Ascending aorta (tissue), 2 donors: ENCODE measurements at places on chromosomes 1 and 21.

DNA sequence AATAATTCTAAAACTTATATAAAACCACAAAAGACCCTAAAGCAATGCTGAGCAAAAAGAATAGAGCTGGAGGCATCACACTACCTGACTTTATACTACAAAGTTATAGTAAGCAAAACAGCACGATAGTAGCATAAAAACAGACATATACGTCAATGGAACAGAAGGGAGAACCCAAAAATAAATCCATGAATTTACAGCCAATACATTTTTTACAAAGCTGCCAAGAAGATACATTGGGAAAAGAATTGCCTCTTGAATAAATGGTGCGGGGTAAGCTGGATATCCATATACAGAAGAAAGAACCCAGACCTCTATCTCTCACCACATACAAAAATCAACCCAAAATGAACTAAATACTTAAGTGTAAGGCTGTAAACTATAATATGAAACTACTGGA lies 51.3 kb upstream of the KRTAP11-1 start:
- no peak overlapping the region for H3K27ac ChIP-seq
- H3K36me3 ChIP-seq: no peaks in the 10 kb centered on the region
- H3K4me1 ChIP-seq: no peaks in the 10 kb centered on the region
- no peak for DNase-seq

- DNase-seq: no peak
- peaks cover 24% of the 10 kb centered on the region for H3K4me1 ChIP-seq
- peak overlapping the region; percentile 80 for H3K27ac ChIP-seq
- H3K36me3 ChIP-seq: peaks cover 14% of the 10 kb centered on the region
- no peaks in the 10 kb centered on the region for H3K27me3 ChIP-seq
- peak overlapping the region; percentile 91 for H3K4me3 ChIP-seq
Observed at GRCh38 chr1:145918992-145919939, 749 bp upstream of the PEX11B start.

DNA sequence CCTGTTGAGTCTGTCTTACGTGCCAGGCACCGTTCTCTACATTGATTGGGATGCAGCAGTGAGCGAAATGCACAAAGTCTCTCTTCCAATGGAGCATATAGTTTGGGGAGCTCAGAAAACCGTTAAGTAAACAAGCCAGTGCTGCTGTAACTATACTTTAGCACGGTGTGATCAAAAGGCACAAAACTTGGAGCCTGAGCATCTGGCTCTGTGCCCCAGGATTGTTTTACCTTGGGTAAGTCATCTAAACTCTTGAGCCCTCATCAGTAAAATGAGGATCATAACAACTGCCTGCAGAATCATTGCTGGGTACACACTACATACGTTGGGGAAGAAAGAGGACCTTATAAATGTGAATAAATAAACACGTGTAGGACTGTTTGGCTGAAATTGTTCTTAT lies 1.8 kb downstream of the HHIPL2 start:
- no peaks in the 10 kb centered on the region for H3K4me1 ChIP-seq
- no peak for DNase-seq
- no peak overlapping the region for H3K27ac ChIP-seq
- no peaks in the 10 kb centered on the region for H3K36me3 ChIP-seq
- no peaks in the 10 kb centered on the region for H3K27me3 ChIP-seq

- no peaks in the 10 kb centered on the region for H3K4me1 ChIP-seq
- H3K4me3 ChIP-seq: peak overlapping the region; percentile 96
- H3K27ac ChIP-seq: peak overlapping the region; percentile 84
- DNase-seq: no peak
Observed at GRCh38 chr21:26169611-26170470, 729 bp downstream of the APP start.

DNA sequence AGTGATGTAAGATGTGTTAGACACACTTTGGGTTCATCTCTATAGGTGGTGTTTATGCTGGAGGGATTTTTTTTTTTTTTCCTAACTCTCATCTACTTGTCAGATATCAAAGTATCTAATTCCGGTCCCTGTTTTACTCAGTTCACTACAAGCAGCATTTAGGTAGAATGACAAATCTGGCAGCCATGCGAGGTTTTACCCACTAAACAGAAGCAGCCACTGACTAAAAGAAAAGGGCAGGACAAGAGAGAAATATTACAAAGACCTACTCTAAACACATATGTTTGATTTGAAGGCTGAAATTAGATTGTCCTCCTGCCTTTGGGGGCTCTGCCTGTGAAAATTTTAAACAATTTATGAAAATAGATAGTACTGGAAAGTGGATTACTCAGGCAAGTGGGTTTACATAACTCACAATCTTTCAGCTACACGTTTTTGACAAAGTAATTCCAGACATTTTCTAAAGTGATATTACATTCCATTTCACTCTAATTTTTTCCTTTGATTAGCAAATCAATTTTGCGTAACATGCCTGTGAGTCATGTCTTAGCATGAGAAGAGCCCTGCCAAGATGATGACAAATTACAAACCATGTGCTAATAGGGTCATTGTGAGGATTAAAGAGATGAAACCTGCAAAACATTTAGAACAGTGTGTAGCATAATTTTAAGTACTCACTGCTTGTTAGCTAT lies 172.6 kb downstream of the PLA2G4A start:
- H3K36me3 ChIP-seq: no peaks in the 10 kb centered on the region
- no peak overlapping the region for H3K4me3 ChIP-seq
- no peak overlapping the region for H3K27ac ChIP-seq
- no peaks in the 10 kb centered on the region for H3K27me3 ChIP-seq

DNA sequence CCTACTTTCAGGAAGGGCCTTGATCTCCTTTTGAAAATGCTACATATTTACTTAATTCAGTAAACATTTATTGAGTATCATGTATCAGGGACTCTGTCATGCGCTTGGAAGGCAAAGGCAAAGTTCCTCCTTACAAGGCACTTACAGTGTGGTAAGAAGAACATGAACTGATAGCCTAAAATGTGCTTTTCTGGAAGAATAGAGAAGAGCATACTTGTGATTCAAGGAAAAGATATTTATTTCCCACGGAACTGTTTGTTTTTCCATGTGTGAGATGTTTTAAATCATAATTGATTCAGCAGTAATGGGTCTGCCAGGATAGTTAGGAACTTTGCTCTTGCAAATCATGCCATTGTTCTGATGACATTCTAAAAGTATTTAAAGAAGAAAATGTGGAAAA lies 110.1 kb upstream of the ZNHIT6 start:
- no peaks in the 10 kb centered on the region for H3K4me1 ChIP-seq
- no peaks in the 10 kb centered on the region for H3K36me3 ChIP-seq

- H3K27ac ChIP-seq: no peak overlapping the region
- DNase-seq: no peak
- no peak overlapping the region for H3K4me3 ChIP-seq
- H3K36me3 ChIP-seq: no peaks in the 10 kb centered on the region
- H3K27me3 ChIP-seq: peaks cover 8% of the 10 kb centered on the region
Observed at GRCh38 chr1:231165371-231165770, 3.5 kb downstream of the TRIM67 start.

GRCh38 chr1:156692925-156693847 lies 12.2 kb downstream of the CRABP2 start:
- no peaks in the 10 kb centered on the region for H3K36me3 ChIP-seq
- no peak overlapping the region for H3K27ac ChIP-seq
- H3K4me3 ChIP-seq: no peak overlapping the region
- peaks cover 8% of the 10 kb centered on the region for H3K4me1 ChIP-seq

DNA sequence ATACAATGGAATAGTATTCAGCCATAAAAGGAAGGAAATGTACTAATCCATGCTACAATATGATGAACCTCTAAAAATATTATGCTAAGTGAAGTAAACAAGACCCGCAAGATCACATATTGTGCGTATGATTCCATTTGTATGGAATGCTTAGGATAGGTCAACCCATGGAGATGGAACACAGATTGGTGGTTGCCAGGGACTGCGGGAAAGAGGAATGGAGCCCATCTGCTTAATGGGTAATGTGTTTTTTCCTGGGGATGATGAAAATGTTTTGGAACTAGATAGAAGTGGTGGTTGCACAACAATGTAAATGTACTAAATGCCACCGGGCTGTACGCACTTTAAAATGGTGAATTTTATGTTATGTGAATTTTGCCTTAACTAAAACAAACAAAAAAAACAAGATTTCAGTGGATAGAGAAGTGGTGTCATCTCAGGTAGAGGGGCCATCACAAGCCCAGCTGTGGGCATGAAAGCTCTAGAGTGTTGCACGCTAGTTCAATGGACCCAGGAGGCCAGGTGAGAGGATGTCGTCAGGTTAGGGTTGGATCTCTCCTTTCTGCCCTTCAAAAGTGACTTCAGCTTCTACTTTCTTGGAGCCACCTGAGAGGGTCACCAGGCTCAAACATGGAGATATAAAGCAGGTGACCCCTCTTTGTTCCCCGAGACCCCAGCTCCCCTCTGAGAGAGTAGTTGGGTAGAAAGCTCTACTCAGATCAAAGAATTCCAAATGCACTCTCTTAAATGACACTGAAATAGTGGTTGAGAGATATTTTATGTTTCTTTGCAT lies 2.5 kb downstream of the C1orf115 start:
- H3K4me3 ChIP-seq: no peak overlapping the region
- no peaks in the 10 kb centered on the region for H3K4me1 ChIP-seq
- no peaks in the 10 kb centered on the region for H3K27me3 ChIP-seq
- no peak overlapping the region for H3K27ac ChIP-seq
- DNase-seq: no peak

GRCh38 chr1:248914796-248915381 lies 8.9 kb downstream of the PGBD2 start:
- no peaks in the 10 kb centered on the region for H3K27me3 ChIP-seq
- H3K4me1 ChIP-seq: no peaks in the 10 kb centered on the region
- H3K4me3 ChIP-seq: no peak overlapping the region

GRCh38 chr1:30197639-30198450 lies 525.5 kb downstream of the MATN1 start:
- H3K36me3 ChIP-seq: no peaks in the 10 kb centered on the region
- H3K27ac ChIP-seq: no peak overlapping the region
- no peaks in the 10 kb centered on the region for H3K27me3 ChIP-seq
- no peaks in the 10 kb centered on the region for H3K4me1 ChIP-seq

DNA sequence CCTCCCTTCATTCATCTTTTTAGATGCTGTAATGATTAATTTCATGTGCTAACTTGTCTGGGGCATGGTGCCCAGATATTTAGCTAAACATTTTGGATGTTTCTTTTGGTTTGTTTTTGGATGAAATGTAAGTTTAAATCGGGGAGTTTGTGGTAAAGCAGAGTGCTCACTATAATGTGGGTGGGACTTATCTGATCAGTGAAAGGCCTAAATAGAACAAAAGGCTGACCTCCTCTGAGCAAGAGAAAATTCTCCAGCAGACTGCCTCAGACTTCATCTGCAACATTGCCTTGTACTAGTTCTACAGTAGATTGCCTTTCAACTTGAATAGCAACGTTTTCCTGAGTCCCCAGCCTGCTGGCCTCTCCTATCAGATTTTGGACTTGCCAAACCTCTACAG lies 183.6 kb downstream of the S1PR1 start:
- H3K4me1 ChIP-seq: no peaks in the 10 kb centered on the region
- no peak overlapping the region for H3K27ac ChIP-seq
- no peaks in the 10 kb centered on the region for H3K36me3 ChIP-seq
- no peak overlapping the region for H3K4me3 ChIP-seq

DNA sequence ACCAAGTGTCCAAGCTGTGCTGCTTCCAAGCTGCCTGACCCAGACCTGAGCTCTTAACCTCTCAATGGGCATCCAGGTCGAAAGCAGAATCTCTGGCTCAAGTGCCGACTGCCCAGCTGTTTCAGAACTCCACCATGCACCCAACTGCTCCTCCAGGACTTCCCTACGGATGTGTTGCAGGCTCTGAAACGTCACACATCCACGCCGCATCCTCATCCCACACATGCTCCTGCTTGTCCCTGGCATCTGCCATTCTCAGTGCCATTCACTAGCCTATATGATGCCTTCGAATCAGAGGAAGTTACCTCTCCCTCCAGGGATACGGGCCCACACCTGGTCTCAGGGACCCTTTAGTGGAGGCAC lies 11.2 kb downstream of the PDZK1IP1 start:
- H3K36me3 ChIP-seq: no peaks in the 10 kb centered on the region
- H3K4me3 ChIP-seq: no peak overlapping the region
- DNase-seq: no peak
- no peaks in the 10 kb centered on the region for H3K27me3 ChIP-seq
- H3K27ac ChIP-seq: no peak overlapping the region
- no peaks in the 10 kb centered on the region for H3K4me1 ChIP-seq

- no peaks in the 10 kb centered on the region for H3K27me3 ChIP-seq
- H3K4me1 ChIP-seq: no peaks in the 10 kb centered on the region
- H3K27ac ChIP-seq: no peak overlapping the region
- no peaks in the 10 kb centered on the region for H3K36me3 ChIP-seq
- H3K4me3 ChIP-seq: no peak overlapping the region
Observed at GRCh38 chr1:240014051-240014450, 77.6 kb upstream of the FMN2 start.

- peaks cover 29% of the 10 kb centered on the region for H3K4me1 ChIP-seq
- peak; percentile 61 for DNase-seq
- no peaks in the 10 kb centered on the region for H3K36me3 ChIP-seq
- no peaks in the 10 kb centered on the region for H3K27me3 ChIP-seq
- peak overlapping the region; percentile 97 for H3K4me3 ChIP-seq
Observed at GRCh38 chr1:1273209-1273511, 494 bp downstream of the UBE2J2 start.

- no peak overlapping the region for H3K27ac ChIP-seq
- DNase-seq: no peak
- no peaks in the 10 kb centered on the region for H3K36me3 ChIP-seq
- H3K4me3 ChIP-seq: no peak overlapping the region
- no peaks in the 10 kb centered on the region for H3K4me1 ChIP-seq
- no peaks in the 10 kb centered on the region for H3K27me3 ChIP-seq
Observed at GRCh38 chr21:31405604-31406003, 61.5 kb upstream of the TIAM1 start.
